ENCODE measurements at places on chromosomes 2 and 18.

- no peak for DNase-seq
These were observed 60.9 kb downstream of the COBLL1 start for GRCh38 chr2:164780611-164781178.

GRCh38 chr2:127170452-127171197 is 49.5 kb downstream of the CYP27C1 start:
- DNase-seq = no peak

GRCh38 chr2:133063775-133064174 is 393.8 kb upstream of the LYPD1 start:
- DNase-seq = no peak

- DNase-seq = no peak
These were observed 107.9 kb upstream of the LMAN1 start for GRCh38 chr18:59466980-59467379.

GRCh38 chr18:2935438-2936192 is 77.3 kb downstream of the LPIN2 start:
- DNase-seq = no peak

- no peak for DNase-seq
These were observed 126.7 kb downstream of the NDUFA10 start for GRCh38 chr2:239898292-239898925.

DNA sequence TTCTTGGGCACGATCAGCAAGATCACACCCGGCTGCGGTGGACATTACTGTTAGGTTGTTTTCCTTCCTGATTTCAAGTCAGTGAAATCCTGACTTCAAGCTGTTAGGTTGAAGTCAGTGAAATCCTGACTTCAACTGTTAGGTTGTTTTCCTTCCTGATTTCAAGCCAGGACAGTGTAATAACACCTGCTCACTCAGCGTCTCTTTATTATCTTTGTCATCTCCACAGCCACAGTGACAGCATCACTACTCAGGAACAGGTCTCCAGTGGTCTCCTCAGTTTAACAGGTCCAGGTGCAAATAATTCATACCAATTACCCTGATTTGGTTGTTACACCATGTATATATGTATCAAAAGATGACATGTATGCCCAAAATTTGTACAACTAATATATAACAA is 208.1 kb upstream of the REG3G start:
- no peak for DNase-seq

- no peak for DNase-seq
These were observed 537.2 kb upstream of the DCC start for GRCh38 chr18:51802569-51803428.

DNA sequence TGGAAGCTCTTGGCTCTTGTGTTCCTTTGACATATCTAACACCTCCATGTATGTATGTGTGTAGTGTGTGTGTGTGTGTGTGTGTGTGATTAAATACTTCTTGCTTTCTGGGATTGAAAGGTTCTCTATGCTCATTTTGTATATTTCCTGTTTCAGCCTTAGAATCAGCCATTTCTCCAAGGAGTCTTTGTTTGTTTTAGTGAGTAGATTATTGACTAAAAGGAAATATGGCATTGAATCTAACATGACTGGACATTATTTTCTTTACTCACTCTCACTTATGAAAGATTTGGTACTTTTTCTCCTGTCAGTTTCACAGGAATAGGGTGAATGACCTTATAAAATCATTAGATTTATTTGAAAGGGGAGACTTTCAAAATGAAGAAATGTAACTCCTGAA is 413.8 kb upstream of the SLC14A2 start:
- DNase-seq = no peak

- no peak for DNase-seq
These were observed 62.8 kb upstream of the AFF3 start for GRCh38 chr2:100205174-100205573.
